ENCODE measurements at places on chromosomes 7 and 10. TPM values are rescaled to one million over a fixed set of nuclear protein-coding genes. Genes with fewer than 3 reads are reported as not detected.

DNA sequence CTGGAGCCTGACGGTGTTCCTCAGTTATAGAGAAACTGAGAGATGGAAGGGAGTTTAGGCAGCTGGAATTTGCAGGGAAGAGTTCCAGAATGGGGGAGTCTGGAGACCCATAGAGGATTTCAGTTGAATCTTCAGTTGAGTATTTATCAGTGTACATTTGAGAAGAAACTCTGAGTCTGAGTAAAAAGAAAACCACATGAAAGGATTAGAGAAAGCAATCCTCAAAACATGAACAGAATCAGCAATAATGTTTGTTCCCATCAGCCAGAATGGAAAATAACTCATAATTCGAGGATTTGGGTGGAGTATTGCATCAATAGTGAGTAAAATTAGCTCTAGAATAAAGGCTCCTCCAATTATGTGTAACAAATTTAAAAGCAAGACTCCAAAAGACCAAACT lies 130.0 kb upstream of the AHR start:
- no peak for DNase-seq

GRCh38 chr10:116489460-116489859 lies 56.3 kb upstream of the PNLIP start:
- no peak for DNase-seq

- no peak for DNase-seq
Observed at GRCh38 chr10:44439239-44439957, 54.5 kb upstream of the CXCL12 start.

DNA sequence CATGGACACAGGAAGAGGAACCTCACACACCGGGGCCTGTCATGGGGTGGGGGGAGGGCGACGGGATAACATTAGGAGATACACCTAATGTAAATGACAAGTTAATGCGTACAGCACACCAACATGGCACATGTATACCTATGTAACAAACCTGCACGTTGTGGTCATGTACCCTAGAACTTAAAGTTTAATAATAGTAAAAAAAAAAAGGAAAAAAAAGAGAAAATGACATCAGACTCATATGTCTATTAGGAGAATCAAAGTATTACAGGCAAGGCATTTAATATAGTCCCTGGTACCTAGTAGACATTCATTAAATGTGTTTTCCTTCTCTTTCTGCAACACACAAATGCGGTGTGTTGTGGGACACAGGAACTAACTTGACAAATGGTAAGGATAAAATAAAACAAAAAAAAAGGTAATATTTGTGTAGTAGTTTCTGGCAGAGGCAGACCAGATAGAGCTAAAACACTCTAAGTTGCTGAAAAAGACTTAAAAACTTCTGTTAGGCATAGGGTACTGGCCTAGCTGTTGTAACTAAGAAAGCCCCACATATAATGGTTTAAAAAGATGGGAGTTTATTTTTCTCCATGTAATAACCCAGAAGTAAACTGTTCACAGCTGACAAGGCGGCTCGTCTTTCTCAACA lies 68.8 kb downstream of the NAMPT start:
- no peak for DNase-seq

DNA sequence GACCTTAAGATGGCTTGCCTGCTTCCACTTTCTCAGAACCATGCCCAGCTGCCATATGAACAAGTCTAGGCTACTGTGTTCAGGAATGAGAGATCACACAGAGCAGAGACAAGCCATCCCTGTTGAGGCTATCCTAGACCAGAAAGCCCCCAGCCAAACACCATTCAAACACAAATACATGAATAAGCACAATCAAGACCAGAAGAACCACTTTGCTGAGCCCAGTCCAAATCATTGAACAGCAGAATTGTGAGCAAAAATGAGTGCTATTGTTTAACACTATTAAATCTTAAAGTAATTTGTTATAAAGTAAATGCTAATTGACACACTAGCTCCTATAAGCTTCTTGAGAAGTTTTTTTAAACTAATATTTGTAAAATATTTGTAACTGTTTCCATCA lies 79.0 kb upstream of the LYZL1 start:
- DNase-seq, result no peak

GRCh38 chr7:142111499-142111898 lies at the start of gene MGAM2:
MGAM2 (plus strand) TSS chr7:142111718; CDS start chr7:142116874, 5,156 bp downstream.
- DNase-seq, result no peak

- no peak for DNase-seq
Observed at GRCh38 chr7:35474100-35474499, 220.2 kb upstream of the TBX20 start.

DNA sequence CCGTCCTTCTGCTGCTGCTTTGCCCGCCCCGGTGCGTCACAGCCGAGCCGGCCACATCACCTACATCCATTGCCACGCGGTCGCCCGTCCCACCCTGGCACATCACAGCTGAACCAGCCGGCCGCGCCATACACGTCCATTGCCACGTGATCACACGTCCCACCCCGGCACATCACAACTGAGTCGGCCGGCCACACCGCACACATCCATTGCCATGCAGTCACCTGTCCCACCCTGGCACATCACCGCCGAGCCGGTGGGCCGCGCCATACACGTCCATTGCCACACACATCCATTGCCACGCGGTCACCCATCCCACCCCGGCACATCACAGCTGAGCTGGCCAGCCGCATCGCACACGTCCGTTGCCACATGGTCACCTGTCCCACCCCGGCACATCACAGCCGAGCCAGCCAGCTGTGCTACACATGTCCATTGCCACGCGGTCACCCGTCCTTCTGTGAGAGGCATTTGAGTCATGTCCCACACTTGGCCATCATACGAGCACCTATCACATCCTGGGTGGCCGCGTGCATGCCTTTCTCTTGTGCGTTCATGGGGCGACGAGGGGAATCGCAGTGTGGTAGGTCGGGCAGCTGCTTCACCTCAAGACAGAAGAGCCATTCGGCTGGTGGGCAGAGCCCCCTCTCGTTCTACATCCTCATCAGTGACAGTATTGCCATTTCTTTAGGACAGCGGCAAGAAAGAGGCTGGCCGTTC lies 58.6 kb downstream of the JAKMIP3 start:
- no peak for DNase-seq

- no peak for DNase-seq
Observed at GRCh38 chr7:127396184-127396583, 3.7 kb upstream of the ZNF800 start.

- DNase-seq, result no peak
Observed at GRCh38 chr7:66539264-66539623, 89.4 kb upstream of the KCTD7 start.

DNA sequence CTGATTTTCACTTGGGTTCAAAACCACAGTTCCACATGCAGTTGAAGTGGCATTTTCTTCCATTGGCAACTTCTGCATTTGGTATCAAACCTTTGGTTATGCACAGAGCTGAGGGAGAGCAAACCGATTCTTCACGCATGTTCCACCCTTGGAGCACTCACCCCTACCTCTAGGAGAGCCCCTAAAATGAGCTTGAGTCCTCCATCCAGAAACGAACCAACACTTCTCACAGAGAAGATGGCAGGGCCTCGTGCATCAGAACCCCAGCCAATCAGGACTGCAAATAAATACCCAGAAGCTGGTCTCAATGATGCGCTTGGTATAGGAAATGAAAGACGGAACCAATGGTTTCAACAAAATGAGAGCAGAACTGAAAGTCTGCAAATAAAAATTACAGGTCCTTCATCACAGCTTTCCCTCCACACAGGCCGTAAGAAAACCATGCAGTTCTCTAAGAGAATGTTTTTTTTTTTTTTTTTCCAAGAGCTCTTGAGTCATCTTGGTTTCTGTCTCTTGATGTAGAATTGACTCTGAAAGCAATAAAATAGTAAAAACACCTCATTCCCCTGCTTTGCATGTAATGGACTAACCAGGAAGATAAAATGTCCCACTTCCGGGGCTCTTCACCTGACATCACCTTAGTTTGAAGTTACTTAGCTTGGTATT lies 23.9 kb downstream of the KLF6 start:
- DNase-seq, result no peak

DNA sequence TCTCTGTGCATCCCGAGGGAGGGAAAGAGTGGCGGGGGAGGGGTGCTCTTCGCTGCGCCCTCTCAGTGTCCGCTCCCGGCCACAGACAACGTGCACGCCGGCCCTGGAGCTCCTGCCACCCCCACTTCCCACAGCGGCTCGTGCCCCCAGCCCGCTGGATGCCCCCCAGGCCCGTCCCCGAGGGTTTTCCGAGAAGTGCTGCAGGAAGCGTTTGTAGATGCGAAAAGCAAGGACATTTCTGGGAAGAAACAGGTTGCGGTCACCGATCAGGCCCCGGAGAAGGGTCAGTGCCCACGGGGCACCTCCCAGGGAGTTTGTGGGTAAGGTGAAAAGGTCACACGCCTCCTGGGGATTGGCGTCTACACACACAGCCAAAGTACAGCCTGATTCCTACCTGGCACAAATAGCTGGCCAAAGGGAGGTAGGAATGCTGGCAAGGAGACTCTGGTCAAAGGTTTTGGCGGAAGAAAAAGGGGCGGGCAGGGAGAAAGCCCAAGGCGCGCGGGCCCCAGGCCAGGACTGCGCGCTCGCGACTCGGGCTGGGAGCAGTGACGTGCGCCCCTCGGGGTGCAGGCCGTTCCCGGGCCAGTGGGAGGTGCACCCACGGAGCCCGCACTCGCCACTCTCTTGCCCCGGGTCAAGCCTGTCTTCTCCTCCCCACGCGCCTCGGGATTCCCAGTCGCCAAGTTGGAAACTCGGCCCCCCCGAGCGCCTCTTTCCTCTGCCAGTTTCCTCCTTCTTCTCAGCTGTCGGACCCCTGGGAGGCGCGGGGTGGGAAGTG lies 1.5 kb upstream of the NRP1 start:
- DNase-seq, result no peak

GRCh38 chr7:143073556-143073955 lies 21.4 kb downstream of the OR6V1 start:
- DNase-seq, result no peak

AFAP1L2 gene
- 3.4 TPM for total RNA-seq

CDK1 gene
- 17.1 TPM for total RNA-seq

PSTK gene
- 5.0 TPM for total RNA-seq
